ENCODE measurements at places on chromosomes 12 and 14.

DNA sequence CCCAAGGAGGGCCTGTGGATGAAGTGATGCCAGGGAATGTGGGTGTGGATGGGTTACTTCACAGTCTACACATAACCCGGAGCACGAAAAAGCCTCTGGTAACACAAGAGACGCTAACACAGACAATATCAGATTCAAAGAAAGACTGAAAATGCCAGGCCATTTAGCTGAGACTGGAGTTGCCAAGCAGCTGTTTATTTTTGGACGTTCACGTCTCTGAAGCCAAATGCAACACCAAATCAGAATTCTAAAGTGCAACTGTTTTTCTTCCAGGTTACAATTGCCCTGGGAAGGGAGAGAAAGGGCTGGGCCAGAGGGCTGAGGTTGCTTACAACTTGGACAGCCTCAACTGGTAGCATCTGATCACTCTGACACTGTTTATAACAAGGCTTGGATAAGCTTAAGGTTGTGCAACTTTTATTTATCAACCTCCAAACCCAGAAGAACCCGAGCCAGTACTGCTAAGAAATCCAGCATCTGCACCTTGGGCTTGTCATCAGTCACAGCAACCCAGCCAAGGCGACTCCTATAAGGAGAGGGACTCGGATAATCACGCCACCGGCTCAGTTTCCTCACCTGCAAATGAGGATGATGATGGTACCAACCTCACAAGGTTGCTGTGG lies 24.8 kb downstream of the NUAK1 start:
- no peak for DNase-seq

- no peak for DNase-seq
These were observed 23.5 kb downstream of the FGF23 start for GRCh38 chr12:4356041-4356327.

- no peak for DNase-seq
These were observed 98.3 kb downstream of the UNC79 start for GRCh38 chr14:93528884-93529558.

- DNase-seq: no peak
These were observed 223.7 kb downstream of the CHST11 start for GRCh38 chr12:104680491-104680890.

GRCh38 chr12:55624056-55624455 lies 12.6 kb upstream of the OR10P1 start:
- DNase-seq: no peak

GRCh38 chr14:35988972-35989690 lies 163.0 kb downstream of the BRMS1L start:
- DNase-seq: no peak

- no peak for DNase-seq
These were observed 24.0 kb upstream of the LGR5 start for GRCh38 chr12:71415336-71416231.

GRCh38 chr12:31868965-31869364 lies 90.2 kb upstream of the RESF1 start:
- DNase-seq: no peak

- no peak for DNase-seq
These were observed 107.7 kb downstream of the UNC79 start for GRCh38 chr14:93538413-93538812.

DNA sequence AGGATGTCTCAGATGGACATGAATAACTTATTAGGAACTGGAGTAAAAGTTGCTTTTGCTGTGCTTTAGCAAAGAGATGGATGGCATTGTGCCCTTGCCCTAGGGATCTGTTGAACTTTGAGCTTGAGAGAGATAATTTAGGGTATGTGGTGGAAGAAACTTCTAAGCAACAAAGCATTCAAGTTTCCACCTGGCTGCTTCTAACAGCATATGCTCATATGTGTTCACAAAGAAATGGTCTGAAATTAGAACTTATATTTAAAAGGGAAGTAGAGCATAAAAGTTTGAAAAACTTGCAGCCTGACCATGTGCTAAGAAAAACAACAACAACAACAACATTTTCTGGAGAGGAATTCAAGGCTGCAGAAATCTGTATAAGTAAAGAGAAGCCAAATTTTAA lies 7.9 kb upstream of the CPSF6 start:
- no peak for DNase-seq

DNA sequence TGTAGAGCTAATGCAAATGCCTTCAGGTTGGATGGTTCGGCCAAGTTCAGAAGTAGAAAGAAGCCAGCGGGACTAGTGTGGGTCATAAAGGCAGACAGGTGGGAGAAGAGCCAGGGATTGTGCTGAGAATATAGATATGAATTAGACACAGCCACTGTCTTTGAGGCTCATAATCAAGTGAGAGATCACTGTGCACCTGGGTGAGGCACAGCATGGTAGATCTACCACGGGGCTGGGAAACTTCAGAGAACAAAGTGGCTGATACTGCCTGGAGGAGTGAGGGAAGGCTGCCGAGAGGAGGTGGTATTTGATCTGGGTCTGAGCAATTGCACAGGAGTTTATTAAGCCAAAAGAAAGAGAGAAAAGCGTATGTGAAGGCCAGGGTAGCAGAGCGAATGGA lies 40.6 kb upstream of the CHST11 start:
- no peak for DNase-seq

- no peak for DNase-seq
These were observed 617 bp upstream of the MGP start for GRCh38 chr12:14886271-14886670.

DNA sequence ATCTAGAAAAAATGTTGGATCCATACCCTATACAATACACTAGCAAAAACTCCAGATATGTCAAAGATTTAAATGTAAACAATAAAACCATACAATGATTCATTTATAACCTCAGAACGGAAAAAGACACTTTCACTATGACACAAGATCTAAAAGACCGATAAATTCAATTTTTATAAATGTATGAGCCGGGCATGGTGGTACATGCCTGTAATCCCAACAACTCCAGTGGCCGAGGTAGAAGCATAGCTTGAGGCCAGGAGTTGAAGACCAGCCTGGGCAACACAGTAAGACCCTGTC lies 2.5 kb upstream of the SOS2 start:
- DNase-seq: no peak

DNA sequence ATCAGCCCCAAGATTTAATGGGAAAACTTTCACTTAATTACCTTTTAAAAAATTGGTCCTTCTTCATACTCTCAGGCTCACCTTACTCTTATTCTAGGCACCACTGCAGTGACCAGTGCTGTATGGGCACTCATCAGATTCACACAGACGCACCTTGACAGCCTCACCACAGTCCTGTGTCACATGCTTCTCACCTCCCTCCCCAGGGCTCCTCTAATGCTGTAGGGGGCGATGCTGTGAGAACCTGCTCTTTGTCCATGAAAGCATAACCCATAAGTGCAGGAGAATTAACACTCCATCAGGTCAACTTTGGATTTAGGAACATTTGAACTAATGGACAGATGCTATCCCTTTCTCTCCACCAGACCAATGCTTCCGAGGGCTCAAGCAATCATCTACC lies 13.9 kb upstream of the PPP4R3A start:
- no peak for DNase-seq

GRCh38 chr14:70454731-70455130 lies 2.8 kb downstream of the ADAM21 start:
- no peak for DNase-seq
